NCI-H1092 (cell line): ENCODE measurements at places on chromosomes 4 and X.

- DNase-seq: no peak
These were observed 69.5 kb downstream of the ACOX3 start for GRCh38 chr4:8370835-8371595.

- DNase-seq: no peak
These were observed 938.3 kb downstream of the RAB28 start for GRCh38 chr4:12545812-12546211.

DNA sequence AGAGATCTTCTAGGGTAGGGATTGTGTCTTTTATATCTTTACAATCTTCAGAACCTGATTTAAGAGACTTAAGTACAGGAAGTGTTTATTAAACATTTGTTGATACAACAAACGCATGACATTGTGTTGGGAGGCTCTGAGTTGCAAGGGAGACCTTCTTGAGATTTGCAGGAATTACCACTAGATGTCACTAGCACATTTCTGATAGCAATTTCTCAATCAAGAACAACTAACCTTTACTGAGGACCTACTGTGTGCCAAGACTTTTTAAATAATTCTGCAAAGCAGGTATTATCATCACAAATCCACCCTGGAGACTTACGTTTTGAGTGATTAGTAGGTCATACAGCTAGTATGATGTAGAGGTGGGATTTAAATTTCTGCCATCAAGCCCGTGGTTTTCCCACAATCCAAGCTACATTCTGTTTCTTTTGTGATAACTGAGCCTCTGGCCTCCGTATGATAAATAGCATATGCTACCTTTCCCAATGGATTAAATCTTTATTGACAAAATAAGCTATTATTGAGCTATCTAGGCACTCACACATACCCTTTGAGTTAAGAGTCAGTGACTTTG lies 986.0 kb downstream of the CCSER1 start:
- peak; percentile 37 for DNase-seq

- DNase-seq: no peak
These were observed 1.1 kb downstream of the NKX3-2 start for GRCh38 chr4:13543032-13543838.

DNA sequence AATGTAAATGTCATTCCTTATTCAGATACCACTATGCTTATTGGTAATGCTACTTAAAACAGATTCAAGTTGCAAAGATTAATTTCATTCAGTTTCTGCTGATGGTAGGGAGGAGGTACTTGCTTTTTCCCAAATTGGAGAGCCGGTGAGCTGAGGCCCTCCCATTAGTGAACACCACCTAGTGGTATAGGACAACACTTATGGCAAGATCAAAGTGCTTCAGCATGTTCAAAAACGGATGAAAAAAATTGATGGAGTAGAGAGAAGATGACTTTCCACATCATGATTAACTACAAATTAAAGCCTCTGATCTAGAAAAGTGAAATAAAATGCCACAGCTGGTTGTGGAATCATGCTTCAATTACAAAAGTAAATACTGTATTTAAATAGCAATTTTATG lies 112.9 kb downstream of the MBNL3 start:
- no peak for DNase-seq

GRCh38 chr4:48653217-48654014 lies 126.7 kb downstream of the FRYL start:
- DNase-seq: no peak

DNA sequence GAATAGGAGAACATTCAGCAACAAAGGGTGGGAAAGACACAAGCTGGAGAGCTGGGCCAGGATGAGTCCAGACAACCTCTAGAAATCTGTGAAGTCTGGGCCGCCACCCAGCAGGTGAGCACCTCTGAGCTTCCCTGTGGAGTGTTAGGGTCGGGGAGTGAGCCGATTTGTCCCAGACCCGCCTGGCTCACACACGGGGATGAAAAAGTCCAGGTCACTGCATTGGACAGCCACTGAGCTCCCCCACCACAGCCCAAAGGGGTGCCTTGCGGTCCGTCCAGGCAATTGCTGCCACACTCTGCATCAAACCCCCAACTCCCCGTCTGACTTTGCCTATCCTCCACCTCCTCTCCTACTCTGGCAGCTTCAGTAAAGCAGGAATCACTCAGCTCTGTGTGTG lies 38.7 kb downstream of the NHSL2 start:
- DNase-seq: no peak

DNA sequence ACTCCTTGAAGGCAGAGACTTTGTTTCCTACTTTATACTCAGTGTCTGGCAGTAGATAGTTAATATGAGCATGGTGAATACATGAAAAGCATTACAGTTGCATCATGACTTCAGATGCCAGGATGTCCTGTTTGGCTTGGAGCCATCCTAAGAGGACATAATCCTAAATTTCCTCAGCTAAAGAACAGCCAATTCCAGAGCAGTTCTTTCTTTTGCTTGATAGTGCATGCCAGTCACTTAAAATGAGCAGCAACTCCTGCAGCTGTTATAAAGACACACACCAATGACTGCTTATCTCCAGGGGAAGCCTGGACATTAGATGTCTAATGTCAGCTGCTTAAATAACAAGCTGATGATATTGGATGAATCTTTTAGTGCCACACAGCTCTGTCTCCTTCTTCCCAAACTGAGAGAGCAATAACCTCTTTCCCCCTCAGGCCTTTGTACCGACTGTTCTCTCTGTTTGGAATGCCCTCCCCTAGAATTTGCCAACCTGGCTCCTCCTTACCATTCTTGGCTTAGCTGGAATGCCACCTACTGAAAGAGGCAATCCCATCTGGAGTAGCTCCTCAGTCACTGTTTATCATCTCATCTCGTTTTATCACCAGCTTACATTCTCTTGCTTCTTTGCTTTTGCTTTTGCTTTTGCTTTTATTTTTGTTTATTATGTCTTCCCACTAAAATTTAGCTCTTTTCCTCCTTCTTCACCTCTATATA lies 100.8 kb upstream of the USP38 start:
- DNase-seq: no peak

DNA sequence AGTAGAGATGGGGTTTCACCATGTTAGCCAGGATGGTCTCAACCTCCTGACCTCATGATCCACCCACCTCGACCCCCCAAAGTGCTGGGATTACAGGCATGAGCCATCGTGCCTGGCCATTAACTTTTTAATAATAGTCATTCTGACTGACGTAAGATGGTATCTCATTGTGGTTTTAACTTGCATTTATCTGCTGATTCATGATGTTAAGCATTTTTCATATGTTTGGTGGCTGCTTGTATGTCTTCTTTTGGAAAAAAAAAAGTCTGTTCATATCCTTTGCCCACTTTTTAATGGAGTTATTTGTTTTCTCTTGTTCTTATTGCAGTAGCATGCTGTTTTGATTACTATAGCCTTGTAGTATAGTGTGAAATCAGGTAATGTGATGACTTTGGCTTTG lies 45.8 kb downstream of the ANXA10 start:
- no peak for DNase-seq

GRCh38 chr4:107570952-107571351 lies 149.1 kb downstream of the PAPSS1 start:
- no peak for DNase-seq

GRCh38 chrX:20477836-20478524 lies 211.3 kb upstream of the RPS6KA3 start:
- DNase-seq: peak; percentile 89

GRCh38 chr4:118335324-118335723 lies 17.5 kb downstream of the PRSS12 start:
- DNase-seq: no peak

DNA sequence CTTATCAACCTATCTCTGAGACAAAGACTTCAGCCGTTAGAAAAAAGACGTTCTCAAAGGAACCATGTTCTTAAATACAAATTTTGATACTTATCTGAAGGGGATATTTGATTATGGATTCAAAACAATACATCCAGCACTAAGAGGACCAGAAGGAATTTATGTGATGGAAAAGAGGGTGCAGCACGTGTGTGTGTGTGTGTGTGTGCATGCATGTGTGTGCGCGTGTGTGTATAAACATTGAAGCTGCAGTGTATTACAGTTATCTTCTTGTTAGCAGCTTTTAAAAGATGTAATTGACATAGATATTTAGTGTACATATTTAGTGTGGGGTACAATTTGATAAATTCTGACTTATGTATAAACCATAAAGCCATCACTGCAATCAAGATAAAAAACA lies 44.9 kb downstream of the ANK2 start:
- no peak for DNase-seq

GRCh38 chr4:94519925-94520789 lies 68.4 kb downstream of the PDLIM5 start:
- no peak for DNase-seq

GRCh38 chr4:145075742-145076468 lies 22.1 kb downstream of the ANAPC10 start:
- no peak for DNase-seq

DNA sequence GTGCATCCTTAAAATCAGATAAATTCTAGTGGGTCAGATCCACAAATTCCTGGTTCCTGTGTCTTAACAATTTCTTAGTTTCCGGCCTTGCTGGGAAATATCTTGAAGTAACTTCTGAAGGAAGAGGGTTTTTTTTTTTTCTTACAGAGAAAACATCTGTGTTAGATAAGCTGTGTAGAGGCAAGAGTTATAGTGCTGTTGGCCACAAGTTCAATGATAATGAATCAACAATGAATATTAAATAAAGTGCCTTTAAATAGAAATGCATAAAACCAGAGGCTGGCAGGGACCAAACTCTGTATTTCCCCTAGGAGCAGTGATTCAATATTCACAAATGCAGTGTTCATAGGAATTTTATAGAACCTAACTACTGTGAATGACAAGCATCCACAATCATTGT lies 711.9 kb upstream of the ATOH1 start:
- DNase-seq: no peak

- DNase-seq: no peak
These were observed 213.6 kb downstream of the PALLD start for GRCh38 chr4:168710353-168710946.

DNA sequence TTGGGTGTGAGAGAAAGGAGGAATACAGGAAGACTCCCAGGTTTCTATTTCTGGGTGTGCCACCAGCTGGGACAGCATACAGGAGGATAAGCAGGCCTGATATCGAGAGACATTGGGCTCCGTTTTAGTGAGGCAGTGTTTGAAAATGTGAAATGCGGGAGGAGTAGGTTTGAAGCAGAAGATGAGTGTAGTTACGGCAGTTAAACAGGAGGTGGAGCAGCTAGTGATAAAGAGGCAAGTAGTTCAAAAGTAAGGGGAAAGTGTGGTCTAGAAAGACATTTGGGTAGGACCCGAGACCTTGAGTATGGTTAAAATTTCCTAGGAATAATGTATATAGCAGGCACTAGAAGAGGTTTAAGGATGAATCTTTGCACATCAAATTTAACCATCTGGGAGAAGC lies 42.4 kb downstream of the DCUN1D4 start:
- no peak for DNase-seq

DNA sequence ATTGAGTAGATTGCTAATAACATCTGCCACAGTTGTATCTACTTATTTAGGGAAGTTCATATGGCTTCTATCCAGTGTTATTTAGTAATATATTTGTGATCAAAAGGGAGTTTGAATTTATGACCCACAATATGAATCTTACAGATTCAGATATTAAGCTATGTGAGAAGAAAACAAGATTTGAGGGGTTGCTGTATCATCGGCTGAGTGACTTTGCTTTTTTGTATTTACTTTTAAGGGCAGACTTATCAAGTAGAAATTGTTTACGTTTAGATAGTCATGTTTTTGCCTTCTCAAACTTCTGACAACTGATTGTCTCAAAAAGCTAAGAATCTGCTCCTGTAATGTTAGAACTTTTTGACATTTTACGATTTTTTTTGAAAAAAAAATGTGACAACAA lies 17.2 kb upstream of the DCK start:
- DNase-seq: no peak

DNA sequence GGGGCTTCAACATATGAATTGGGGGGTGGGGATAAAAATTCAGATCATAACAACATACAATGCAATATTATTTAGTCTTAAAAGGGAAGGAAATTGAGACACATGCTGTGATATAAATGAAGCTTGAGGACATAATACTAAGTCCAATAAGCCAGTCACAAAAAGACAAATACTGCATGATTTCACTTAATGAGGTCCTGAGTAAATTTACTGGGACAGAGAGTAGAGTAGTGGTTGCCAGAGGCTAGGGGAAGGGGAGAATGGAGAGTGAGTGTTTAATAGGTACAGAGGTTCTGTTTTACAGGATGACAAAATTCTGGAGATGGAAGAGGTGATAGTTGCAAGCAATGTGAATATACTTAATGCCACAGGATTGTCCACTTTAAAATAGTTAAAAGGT lies 89.2 kb upstream of the RAPGEF2 start:
- DNase-seq: no peak

- DNase-seq: no peak
These were observed 16.9 kb downstream of the CD99 start for GRCh38 chrX:2708021-2708420.

- no peak for DNase-seq
These were observed 8.2 kb downstream of the ATP11C start for GRCh38 chrX:139924696-139925095.

- no peak for DNase-seq
These were observed 2.3 kb downstream of the S100P start for GRCh38 chr4:6695660-6696610.

GRCh38 chr4:147371661-147372060 lies 109.2 kb upstream of the EDNRA start:
- no peak for DNase-seq

DNA sequence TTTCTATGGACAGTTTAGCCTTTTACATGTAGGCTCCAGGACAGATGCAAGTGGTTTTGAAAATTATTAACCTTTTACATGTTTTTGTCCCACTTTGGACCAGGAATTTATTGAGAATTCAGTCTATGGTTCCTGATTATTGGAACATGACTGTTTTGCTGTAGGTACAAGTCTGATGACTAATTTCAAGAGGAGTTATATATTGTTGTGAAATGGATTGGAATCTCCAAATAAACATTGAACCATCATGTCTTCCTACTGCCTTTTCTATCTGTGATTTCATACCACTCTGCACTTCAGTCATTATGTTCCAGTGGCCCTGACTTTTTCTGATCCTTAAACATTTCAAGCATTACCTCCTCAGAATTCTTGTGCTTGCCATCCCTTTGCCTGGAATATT lies 35.9 kb downstream of the TBC1D19 start:
- no peak for DNase-seq

DNA sequence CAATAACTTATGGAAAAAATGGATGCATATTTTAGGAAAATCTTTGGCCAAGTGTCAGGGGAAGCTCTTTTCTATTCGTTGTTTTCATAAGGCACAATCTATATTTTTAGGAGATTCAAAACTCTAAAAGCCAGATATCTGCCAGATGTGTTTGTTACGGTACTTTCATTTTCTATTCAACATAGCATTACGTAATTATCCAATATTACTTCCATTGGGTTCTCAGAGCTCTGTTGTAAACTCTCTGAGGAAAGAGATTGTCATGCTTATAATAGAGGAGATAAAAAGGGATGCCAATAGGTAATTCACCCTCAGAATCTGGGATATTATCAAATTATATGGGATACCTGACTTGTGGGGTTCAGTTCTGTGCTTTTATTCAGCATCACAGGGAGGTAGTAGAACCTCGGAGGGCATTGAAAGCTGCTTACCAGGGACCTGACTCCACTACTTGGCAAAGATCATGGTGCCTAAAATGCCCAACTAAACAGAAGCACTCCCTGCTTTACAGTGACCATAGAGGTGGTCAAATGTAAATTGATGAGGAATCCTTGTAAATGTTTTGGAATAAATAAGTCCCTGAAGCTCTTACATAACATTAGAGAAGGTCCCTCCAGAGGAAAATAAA lies 32.9 kb upstream of the GC start:
- DNase-seq: no peak

GRCh38 chr4:38820329-38821061 lies 15.9 kb upstream of the TLR1 start:
- DNase-seq: no peak

- no peak for DNase-seq
These were observed 66.7 kb downstream of the JADE1 start for GRCh38 chr4:128876200-128876599.
